ENCODE measurements at places on chromosomes 7 and 10. TPM values are rescaled to one million over a fixed set of nuclear protein-coding genes. Genes with fewer than 3 reads are reported as not detected.

MYPN gene
- total RNA-seq = not detected

- DNase-seq = no peak
Observed at GRCh38 chr10:91711885-91712680, 79.2 kb upstream of the PPP1R3C start.

DNA sequence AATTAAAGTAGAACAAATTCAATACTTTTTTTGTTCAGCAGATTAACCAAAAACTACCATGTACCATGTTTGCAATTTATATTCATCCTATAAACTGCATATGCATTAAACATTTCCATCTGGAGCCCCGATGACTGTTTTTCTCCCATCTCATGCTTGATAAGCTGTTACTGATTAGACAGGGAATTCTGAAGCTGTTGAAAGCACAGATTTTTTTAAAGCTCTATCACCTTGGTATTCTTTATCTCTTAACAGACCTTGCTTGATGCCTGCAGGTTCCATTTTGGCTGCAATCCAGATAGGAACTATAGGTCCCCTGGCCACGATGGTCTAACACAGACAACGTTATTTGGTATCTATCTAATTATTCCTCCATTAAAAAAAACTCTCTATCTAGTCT lies 961.7 kb downstream of the CNTNAP2 start:
- DNase-seq = no peak

- no peak for DNase-seq
Observed at GRCh38 chr7:128856001-128856718, 6.5 kb upstream of the ATP6V1F start.

- DNase-seq = peak; percentile 51
Observed at GRCh38 chr10:117373823-117374505, 1.3 kb downstream of the PDZD8 start.

GRCh38 chr10:44863344-44864047 lies 47.6 kb upstream of the TMEM72 start:
- no peak for DNase-seq

GRCh38 chr10:121307411-121307980 lies 290.7 kb downstream of the FGFR2 start:
- no peak for DNase-seq

- DNase-seq = peak; percentile 9
Observed at GRCh38 chr7:90345595-90346335, 751 bp upstream of the GTPBP10 start.

- no peak for DNase-seq
Observed at GRCh38 chr10:107618504-107618994, 454.0 kb upstream of the SORCS1 start.

DNA sequence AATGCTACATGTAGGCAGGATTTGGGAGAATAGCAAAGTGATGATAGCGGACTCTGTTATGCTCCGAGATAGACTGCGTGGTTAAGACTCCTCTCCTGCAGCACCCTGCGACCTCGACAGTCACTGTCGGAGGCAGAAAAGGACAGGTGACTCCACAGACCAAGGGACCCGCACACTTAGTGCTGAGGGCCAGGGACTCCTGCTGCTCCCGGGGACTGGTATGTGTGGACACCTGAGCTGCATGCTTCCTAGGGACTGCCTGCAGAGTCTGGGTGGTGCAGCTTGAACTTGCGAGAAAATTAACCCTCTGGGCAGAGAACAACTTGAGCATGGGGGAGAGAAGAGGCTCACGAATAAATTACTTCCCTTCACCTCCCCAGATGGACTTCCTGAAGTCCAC lies 407.1 kb upstream of the PFKP start:
- no peak for DNase-seq

GRCh38 chr10:80598951-80599350 lies 61.2 kb downstream of the SH2D4B start:
- DNase-seq = no peak

GRCh38 chr7:80307227-80307856 lies 172.7 kb downstream of the GNAI1 start:
- no peak for DNase-seq

DNA sequence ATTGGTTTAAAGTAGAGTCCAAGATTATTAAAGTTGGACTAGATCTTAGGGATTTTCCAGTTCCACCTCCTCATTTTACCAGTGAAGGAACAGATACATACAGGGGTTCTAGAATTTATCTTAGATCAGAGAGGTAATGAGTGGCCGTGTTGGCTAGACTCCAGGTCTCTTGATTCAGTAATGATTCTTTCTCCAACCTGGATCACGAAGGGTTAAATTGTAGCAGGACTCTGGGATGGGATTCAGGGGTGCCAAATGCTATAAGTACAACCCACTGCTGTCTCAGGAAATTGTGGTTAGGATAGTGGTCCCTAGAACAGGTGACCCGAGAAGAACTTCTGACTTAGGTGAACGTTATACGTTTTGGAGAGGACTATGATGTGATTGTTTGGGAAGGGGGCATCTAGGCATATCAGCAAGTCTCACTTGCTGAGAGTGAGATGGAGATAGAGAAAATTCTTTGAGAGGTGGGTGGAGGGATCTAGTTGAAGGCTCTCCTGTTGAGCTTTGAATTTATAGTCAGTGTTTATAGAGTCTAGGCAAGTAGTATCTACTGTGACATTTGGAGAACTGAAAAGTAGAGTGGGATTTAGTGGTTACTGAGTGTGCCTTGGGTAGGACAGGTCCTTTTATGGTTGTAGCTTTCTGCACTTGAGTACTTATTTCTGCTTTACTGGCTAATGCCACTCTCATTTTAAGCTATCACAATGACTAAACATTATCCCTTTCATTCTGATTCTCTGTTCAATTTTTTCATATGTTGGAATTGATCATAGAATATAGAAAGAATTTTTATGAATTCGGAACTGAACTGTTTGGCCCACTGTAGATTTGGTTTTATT lies 58.3 kb downstream of the ST7 start:
- no peak for DNase-seq

- DNase-seq = no peak
Observed at GRCh38 chr7:128191136-128191844, 49.8 kb upstream of the LEP start.

DNA sequence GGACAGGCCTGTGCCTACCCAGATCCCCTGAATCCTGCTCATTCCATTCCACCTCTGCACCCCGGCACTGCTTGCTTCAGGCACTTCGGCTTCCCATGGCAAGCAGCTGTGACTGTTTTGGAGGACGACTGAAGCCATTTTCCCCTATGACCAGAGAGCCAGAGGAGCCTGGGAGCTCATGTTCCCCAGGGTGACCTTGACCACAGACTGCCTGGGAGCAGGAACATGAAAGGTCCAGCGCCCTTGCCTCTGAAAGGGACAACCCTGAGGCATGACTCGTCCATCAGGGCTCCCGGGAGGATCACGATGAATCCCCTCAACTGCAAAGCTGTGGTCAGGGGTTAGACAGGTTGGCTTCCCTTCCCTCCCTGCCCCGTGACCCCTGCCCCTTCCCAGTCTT lies 16.7 kb upstream of the HMX3 start:
- DNase-seq = no peak

- DNase-seq = no peak
Observed at GRCh38 chr10:24574578-24575155, 149.0 kb downstream of the ARHGAP21 start.

DNA sequence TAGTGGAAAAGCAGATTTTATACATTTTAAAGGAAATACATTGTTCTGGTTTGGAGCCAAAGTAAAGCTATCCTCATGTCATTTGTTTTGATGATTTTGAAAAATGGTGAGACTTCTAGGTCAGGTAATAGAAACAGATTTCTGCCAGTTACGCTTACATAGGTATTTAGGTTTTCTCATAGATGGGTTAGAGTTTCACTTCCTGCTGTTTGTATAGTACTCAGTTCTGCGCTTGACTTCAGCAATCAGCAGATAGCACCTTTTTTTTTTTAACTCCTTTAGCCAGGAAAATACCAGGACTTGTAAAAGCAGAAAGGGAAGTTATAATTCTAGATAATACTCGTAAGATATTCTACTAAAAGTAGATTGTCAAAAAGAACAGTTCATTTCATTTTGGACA lies 209.8 kb upstream of the POM121L12 start:
- DNase-seq = no peak

- no peak for DNase-seq
Observed at GRCh38 chr7:135343361-135343760, 109.7 kb downstream of the STRA8 start.

DNA sequence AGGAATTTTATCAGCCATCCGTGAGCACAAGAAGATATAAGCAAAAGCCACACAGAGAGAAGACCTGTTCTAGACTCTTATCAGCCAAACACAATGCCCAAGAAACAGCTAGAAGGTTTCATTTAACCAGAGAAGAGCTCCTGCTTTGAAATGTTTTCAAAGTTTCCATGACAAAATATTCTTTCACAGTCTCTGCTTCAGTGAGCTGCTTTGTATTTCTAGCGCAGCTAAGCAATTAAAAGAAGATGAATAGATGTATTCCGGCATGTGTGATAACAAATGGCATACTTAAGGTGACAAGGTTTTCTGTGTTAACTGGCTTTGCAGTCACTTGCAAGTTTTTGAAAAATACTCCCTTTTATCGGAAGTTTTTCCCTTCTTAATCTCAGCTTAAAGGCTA lies 78.9 kb upstream of the NXPH1 start:
- no peak for DNase-seq

Measured in activated CD8-positive, alpha-beta T cell treated with anti-CD3 and anti-CD28 coated beads for 36 hours (primary cell).